ENCODE measurements at places on chromosomes 1 and 21. TPM values are rescaled to one million over a fixed set of nuclear protein-coding genes. Genes with fewer than 3 reads are reported as not detected.
A peak's percentile ranks its signal among the peaks of the same experiment; 100 is the strongest.

GRCh38 chr1:109863667-109864046, 47.0 kb upstream of the CSF1 start:
- peaks cover 8% of the 10 kb centered on the region for H3K4me1 ChIP-seq
- no peaks in the 10 kb centered on the region for H3K36me3 ChIP-seq
- no peak for DNase-seq
- H3K27me3 ChIP-seq, result peaks cover 2% of the 10 kb centered on the region

Gene RXFP4
- total RNA-seq, result not detected

- peaks cover 55% of the 10 kb centered on the region for H3K4me1 ChIP-seq
- peak overlapping the region; percentile 21 for H3K27ac ChIP-seq
- H3K27me3 ChIP-seq, result no peaks in the 10 kb centered on the region
Observed at GRCh38 chr1:225447650-225448089, 19.8 kb upstream of the LBR start.

DNA sequence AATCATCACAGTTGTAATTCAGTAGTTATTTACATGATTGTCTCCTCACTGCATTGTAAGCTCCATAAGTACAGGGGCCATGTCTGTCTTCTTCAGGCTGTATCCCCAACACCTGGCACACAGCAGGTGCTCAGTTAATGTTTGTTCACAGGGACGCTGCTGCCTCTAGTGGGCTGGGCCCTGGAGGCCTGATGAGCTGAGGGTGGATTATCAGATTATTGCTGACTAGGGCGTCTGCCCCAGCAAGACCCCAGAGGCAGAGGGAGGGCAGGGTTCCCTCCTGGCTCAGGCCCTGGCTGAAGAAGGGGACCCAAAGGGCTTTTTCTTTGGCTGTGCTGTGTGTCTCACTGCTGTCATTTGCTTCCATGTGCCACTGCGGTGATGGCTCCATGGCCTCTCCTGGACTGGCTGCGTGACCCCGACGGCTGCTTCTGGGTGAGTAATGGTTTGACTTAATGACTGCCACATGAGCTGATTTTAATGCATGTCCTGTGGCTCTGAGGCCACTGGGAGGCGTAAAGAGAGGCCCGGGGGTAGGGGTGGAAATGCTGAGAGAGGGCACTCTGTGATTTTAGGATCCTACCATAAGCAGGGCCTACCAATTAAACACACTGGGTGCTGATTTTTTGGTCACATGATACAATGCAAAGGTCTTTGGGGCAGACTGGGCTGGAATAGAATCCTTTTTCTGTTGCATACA, 20.8 kb upstream of the EPB41 start:
- no peaks in the 10 kb centered on the region for H3K27me3 ChIP-seq
- peaks cover 2% of the 10 kb centered on the region for H3K36me3 ChIP-seq
- no peak overlapping the region for H3K27ac ChIP-seq
- no peak overlapping the region for H3K4me3 ChIP-seq
- DNase-seq, result peak; percentile 52

Gene FCN3
- total RNA-seq, result not detected

- H3K27me3 ChIP-seq, result peaks cover 35% of the 10 kb centered on the region
- no peak overlapping the region for H3K4me3 ChIP-seq
- no peaks in the 10 kb centered on the region for H3K36me3 ChIP-seq
- DNase-seq, result no peak
Observed at GRCh38 chr1:14184454-14184853, 414.0 kb upstream of the KAZN start.

DNA sequence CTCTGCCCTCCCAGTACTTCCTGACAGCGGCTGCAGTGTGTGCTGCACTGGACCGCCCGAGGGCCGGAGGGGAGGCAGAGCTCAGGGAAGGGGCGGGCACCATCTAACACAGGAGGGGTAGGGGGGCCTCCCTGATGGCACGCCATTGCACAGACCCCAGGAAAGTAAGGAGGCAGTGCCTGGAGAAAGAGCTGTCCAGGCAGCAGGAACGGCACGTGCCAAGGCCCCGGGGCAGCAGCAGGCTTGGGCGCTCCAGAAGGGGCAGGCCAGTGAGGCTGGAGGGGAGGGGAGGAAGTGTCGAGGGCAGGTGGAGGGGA, 110.7 kb downstream of the CRYAA start:
- H3K4me1 ChIP-seq, result no peaks in the 10 kb centered on the region
- H3K4me3 ChIP-seq, result no peak overlapping the region
- H3K27me3 ChIP-seq, result peaks cover 10% of the 10 kb centered on the region
- H3K36me3 ChIP-seq, result no peaks in the 10 kb centered on the region

Data from activated CD4-positive, alpha-beta T cell treated with anti-CD3 and anti-CD28 coated beads for 36 hours (primary cell).